ENCODE measurements at places on chromosomes 13 and 19.

DNA sequence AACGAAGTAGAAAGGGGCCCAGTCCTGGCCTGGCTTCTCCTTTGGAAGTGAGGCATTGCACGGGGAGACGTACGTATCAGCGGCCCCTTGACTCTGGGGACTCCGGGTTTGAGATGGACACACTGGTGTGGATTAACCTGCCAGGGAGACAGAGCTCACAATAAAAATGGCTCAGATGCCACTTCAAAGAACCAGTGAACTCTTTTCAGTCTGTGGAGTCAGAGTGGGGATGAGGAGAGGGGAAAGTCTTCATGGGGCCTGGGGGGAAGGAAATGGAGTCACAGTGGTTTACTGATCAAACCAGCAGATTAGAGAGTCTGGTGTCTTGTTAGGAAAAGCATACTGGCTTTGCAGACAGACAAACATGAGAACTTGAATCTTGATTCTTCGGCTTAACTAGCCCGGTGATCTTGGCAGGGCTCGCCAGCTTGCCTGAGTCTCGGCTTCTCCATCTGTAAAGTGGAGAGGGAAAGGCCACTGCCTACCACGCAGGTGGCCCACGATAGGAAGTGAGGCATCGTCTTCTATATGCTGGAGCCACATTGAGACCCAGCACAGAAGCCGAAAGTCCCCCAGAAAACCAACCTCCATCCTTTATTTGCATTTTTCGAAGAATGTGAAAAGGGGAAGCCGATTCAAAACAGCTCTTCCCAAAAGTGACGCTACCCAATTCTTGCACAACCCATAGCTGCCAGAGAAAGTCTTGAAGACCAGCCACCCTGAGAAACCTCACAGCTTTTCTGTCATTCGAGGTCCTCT is at the start of gene FFAR1:
TSS of gene FFAR1 (plus strand) at position 732 of the 759 bp plus-strand sequence. CDS start 3,650 bp downstream, outside the sequence.
- DNase-seq: no peak

GRCh38 chr13:63010072-63010658 is 1594.5 kb upstream of the PCDH20 start:
- DNase-seq: no peak

DNA sequence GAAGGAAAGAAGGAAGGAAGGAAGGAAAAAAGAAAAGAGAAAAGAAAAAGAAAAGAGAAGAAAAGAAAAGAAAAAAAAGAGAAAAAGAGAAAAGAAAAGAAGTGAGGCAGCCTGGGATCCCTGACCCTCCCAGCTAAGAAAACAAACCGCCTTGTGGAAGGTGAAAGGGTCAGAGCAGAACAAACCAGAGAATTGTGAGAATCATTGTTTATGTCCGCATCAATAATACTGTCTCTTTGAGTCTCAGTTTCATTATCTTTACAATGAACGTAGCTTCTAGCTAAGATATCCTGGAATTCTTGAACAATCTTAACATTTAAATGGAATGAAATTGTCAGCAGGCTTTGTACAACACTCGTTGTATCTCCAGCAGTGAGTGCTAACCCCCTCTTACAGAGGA is 66.4 kb upstream of the SERP2 start:
- no peak for DNase-seq

DNA sequence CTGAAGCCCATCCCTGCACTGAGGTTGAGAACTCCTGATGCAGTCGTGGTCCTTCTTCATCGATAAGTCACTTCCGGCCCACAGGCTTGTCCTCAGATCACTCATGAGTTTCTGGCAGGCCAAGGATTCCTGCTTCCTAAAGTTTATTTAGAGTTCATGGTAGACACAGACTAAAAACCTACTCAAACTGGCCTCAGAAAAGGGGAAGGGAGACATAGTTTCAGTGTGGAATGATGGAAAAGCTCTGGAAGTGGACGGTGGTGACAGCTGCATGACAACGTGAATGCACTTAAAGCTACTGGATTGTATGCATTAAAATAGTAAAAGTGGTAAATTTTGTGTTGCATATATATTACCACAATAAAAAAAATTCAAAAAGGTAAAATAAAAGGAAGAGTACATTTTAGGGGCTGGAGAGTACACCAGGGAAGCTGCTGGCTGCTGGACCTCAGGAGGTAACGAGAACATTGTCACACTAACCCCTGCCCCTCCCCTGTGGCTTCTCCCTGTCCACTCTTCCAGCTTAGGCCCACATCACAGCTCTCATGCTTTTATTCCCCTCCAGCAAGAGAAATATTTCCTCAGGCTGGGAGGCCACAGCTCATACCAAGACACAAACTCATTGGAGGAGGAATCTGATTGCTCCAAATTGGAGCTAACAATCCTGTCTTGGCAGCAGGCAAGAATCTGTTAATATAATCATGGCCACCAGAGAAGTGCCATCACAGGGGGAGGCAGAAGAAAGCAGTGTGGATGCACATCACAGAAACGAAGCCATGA is 741.0 kb downstream of the UQCRFS1 start:
- no peak for DNase-seq

DNA sequence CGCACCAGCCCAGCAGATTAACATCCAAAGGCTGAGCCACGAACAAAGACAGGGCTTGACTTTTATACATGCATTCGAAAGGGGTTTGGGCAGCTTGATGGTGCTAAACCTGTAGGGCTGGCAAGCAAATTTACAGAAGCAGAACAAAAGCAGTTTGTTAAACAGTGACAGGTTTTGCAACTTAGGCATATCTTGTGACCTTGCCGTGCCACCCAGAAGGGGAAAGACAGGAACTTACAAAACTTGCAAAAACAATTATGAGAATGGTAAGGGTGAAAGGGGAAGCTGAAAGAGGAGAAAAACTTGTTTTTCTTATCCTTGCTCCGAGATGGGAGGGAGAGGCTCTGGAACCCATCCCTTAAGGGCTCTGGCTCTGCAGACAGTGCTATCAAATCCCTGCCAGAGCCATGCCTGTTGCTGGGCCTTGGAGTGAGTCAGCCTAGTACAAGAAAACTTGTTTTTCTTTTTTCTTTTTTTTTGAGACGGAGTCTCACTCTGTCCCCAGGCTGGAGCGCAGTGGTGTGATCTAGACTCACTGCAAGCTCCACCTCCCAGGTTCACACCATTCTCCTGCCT is 1325.2 kb upstream of the PRR20A start:
- DNase-seq: no peak

GRCh38 chr19:18733196-18733647 is 49.7 kb downstream of the CRTC1 start:
- no peak for DNase-seq

- no peak for DNase-seq
Observed at GRCh38 chr13:30172593-30173302, 134.6 kb downstream of the KATNAL1 start.

DNA sequence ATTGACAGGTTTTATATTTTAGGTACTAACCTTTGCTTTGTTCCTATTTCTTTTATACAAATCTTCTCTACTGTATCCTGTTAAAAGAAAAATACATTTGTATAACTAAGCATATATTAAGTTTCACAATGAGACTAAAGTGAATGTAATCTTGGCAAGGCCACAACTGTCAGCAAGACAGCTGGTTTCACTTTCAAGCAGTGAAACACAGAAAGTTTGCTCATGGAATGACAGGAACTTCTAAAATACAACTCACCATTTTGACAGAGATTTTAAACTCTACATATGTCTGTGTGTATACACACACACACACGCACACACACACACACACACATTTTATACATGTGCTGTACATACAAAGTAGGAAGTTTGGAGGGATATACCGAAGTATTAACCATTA is 53.3 kb downstream of the PARP4 start:
- no peak for DNase-seq

Measured in cortex of kidney (tissue), 1 donor.